Activated T-cell treated with anti-CD3 and anti-CD28 coated beads, Interleukin-2, amount 50 U/mL, for 72 hours (primary cell): ENCODE measurements at places on chromosomes 11 and 22.
A peak's percentile ranks its signal among the peaks of the same experiment; 100 is the strongest.

DNA sequence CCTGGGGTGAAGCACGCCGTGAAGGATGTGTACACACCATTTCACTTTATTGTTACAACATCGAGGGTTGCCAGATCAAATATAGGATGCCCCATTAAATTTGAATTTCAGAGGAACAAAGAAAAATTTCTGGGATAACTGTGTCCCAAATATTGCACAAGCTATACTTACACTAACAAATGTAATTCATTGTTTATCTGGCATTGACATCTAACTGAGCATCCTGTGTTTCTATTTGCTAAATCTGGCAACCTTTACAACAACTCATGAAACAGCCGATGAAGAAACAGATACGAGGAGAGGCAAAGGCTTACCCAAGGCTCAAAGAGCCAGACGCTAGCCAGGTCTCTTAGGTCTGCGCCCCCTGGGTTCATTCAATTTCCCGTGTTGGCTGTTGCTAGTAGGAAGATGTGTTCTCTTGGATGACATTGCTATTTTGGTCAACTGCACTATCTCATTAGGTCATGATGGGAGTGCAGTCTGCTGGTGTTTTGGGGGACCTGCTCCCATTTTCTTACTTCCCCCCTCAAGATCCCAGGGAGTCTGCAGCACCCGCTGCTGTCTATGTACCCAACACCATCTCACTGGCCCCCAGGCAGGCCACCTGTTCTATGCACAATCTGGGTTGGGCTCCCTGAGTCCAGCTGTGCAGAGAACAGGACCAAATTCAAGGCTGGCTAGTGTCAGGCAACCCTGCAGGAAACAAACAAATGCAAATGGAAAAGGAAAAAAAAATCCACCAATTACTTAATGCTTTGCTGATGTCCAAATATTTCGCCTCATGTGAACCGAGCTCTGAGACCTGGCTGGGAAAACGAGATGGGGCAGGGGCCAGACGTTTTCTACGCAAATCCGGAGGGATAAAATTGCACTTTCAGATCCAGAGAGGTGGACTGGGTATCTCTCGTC is 560.9 kb downstream of the MIAT start:
- no peak for DNase-seq

- no peak for DNase-seq
Measured at GRCh38 chr11:92540096-92540495, 315.5 kb downstream of the FAT3 start.

DNA sequence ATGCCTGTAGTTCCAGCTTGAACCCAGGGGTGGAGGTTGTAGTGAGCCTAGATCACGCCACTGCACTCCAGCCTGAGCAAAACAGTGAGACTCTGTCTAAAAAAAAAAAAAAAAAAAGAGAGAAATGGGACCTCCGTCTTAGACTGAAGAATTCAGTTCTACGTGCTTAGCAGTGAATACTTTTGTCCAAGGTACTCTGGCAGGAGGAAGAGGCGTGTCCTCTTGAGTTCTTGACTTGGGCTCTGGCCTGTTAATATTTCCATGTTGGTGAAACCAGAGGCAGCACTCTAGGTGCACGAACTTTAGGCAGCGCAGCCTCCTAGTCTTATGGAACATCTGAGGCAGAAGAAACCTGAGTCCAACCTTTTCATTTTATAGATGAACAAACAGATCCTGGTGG is 2.4 kb downstream of the HMBS start:
- no peak for DNase-seq

DNA sequence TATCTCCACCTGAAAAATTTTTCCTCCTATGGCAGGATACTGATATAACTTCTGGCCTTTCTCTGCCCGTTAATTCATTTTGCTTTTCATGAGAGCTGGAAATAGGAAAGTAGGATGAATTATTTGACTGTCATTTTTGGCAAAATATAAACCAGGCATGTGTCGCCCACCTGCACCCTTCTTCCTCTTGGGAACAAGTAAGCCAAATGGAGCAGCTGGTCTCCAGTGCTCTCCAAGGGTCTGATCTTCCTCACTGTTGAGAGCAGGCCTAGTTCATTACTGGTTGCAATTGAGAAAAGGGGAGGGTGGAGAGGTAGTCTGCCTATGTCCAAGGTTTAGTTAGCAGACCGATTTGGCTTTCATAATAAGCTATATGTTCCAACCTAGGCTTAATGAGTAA is 582.2 kb downstream of the DLG2 start:
- no peak for DNase-seq

DNA sequence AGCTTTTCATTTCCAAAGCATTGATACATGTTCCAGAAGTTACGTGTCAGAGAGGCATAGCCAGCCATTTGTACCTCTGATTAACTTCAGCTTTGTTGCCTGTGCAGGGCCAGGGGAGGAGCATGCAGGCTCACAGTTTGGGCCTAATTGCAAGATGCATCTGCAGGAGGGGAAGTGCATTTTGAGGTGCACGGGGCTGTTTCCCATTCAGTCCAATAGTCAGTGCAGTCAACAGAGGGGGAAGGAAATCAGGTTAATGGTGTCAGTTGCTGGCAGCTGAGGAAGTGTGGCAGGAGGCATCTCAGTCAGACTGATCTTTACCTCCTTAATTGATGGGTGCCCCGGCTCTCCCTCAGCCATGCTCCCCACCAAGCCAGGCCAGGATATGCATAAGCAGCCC is 39.3 kb downstream of the ABCC8 start:
- no peak for DNase-seq

DNA sequence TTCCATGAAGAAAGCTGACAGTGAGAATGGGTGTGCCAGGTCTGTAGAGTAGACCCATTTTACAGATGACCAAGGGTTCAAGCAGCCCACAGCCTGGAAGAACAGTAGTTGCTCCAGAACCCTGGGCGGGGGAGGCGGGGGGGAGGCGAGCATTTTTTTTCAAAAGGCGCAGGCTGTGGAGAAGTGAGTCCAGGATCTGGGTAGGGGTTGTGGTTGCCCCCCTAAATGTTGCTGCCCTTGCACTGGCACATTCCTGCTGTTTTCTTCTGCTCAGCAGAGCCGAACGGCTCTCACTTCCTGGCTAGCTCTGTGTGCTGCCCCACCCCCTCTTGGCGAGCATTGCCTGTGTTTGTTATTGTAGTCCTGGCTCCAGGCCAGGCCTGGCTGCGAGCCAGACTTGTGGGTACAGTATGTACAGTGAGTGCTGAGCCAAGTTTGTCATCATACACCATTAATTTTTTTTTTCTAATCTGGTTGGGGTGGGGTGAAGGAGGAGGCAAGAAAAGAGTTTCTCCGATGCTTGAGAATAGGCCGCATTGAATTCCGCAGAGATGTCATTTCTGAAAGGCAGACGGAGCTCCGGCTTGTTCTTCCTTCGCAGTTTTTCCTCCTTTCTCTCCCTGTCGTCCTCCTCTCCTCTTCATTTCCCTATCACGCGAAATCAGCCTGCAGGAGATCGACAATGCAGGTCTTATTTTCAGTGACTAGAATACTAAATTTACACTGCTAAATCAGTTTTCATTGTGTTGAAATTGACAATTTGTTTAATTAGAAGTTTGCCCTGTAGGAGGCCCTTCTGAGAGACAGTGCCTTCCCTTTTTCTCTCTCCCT is 100.5 kb downstream of the ZBTB16 start:
- peak; percentile 91 for DNase-seq

GRCh38 chr11:26703411-26704191 is 18.3 kb downstream of the SLC5A12 start:
- no peak for DNase-seq

GRCh38 chr11:5600374-5600851 is 4.0 kb downstream of the TRIM6 start:
- peak; percentile 63 for DNase-seq

DNA sequence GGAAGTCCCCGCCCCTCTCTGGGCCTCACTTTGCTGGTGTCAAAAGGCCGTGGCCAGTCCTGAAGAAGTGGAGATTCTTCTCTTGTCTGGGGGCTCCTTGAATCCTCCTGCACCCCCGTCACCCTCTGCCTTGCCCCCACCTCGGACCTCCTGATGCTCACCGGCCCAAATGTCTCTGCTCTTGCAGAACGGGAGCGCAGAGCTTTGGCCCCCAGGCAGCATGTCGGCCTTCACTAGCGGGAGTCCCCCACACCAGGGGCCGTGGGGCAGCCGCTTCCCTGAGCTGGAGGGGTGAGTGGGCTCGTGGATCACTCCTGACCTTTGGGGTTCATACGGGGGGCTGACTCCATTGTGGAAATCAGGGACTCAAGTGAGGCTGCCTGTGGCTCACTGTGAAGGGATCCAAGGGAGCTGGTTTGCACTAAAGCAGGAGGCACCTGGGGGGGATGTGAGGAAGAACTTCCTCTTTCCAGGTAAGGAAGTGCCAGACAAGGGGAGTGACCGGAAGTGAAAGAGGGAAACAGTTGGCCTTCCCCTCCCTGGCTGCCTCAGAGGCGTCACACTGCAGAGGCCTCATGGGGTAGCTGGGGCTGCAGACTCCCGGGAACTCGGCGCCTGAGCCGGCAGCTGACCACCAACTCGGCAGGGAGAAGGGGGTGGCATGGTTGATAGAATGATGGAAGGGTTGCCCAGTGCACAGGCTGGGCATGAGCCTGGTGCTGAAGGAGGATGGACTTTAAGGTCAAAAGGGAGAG is 23.1 kb downstream of the CSF2RB start:
- no peak for DNase-seq
